ENCODE measurements at places on chromosomes 11 and 22.

DNA sequence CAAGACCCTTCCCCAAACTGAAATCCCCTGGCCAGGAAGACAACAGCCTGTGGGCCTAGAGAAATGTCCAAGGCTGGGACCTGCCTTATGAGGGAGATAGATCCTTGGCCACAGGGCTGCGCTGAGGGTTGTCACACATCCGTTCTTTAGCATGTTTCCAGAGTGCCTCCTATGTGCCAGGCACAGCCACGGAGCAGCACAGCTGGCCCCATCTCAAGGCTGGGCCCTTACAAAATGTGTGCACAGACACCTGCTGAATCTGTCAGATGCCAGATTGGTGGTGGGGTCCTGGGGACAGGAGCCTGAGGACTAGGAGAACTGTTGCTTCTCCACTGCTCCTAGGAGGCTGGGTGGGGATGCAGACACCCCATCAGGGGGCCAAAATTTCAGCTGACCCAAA lies 11.2 kb downstream of the GRIK4 start:
- no peak for DNase-seq

- DNase-seq: peak; percentile 10
These were observed 39.1 kb downstream of the CASP12 start for GRCh38 chr11:104858882-104859775.

DNA sequence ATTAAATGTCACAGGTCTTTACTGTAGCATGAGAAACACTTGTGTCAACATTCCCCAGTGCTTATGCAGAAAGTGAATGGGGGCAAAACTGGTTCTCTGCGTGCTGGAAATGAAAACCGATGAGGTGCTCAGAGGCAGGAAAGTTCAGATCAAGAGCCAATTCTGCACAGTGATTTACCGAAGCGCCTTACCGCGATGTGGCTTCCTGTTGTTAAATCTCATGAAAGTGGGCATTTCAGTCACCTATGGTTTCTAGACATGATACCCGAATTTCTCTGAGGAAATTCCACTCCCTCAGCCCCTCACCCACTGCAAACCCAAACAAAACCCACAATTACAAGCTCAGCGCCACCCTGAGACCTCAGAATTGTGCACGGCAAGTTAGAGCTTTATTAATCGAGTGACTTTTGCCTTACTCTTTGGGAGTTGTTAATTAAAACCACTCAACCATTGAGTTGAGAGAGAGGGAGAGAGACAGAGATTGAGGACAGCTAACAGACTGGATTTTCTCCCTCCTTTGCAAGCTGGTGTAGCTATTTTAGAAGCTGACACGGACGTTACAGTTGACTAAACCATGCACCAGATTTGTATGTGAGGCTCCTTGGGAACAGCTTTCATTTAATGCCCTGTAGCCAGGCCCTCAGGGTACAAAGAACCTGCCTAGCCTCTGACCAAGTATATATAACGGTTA lies 196.4 kb downstream of the DBX1 start:
- no peak for DNase-seq

DNA sequence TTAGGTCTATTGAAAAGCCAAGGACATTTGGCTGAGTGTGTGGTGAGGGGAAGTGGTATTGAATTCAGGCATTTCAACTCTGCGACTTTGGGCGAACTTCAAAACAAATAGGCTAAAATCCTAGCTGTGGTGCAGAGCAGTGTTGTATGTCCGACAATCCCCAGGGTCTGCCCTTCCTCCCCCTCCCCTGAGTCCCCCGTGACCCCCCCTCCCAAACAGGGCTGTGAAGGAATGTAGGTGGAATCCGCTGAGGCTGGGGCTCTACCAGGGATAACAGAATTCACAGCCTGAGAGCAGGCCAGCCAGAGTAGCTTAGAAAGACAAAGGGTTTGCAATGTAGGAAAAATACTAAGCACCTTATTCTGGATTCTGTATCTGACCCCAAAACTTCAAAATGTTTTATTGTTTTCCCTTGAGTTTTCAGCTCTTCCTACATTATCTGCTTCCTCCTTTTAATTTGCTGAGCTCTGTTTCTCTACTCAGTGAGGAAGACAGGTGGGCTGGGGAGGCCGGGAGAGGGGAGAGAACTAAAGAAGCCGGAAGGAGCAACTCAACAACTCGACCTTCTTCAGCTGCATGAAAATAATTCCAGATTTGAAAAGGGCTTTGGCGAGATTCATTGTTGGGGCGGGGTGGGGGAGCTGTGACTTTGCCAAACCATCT lies 315.2 kb downstream of the BLID start:
- no peak for DNase-seq

DNA sequence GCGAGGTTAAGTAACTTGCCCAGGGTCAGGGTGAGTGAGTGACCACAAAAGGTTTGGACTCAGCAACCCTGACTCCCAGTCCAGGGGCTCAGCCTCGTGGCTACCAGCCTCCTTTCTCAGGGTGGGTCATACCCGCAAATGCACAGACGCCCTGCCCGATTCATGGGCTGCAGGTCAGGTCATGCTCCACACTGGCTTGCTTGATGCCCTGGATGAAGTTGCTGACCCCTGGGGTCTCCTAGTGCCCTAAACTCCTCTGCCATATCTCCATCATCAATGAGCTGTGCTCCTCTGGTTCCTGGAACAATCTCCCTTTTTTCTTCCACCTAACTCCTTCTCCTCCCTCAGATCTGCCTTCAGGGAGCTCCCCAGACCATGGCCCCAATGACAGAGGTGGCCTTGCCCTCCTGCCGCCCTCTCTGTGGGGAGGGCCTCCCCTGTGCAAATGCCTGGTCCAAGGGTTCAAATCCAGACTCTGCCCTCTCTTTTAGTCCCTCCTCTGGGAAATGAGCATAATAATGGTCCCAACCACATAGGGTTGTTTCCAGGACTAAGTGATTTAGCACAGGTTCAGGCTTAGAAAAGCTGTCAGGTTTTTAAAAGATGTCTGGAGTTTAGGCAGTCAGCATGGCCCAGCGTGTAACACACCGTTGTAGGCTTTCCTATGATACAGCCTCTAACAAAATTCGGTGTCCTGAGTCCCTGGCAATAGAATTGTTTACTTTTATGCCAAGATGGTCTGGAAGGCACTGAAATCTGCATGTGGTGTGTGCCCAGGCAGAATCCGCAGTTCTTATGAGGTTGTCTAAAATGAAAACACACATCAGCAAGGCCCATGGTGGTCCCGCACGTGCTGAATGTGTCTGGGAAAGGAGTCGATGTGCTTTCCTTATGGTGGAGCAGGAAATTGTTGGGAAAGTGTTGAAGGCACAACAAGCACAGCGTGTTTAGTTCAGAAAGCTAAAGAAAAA lies 63.6 kb downstream of the CD82 start:
- peak; percentile 6 for DNase-seq
